Mesenteric fat pad (tissue), 1 donor: ENCODE measurements at places on chromosomes 12 and 14. TPM values are rescaled to one million over a fixed set of nuclear protein-coding genes. Genes with fewer than 3 reads are reported as not detected.

GRCh38 chr12:112539221-112539620 is 120.5 kb downstream of the PTPN11 start:
- no peak for DNase-seq

DNA sequence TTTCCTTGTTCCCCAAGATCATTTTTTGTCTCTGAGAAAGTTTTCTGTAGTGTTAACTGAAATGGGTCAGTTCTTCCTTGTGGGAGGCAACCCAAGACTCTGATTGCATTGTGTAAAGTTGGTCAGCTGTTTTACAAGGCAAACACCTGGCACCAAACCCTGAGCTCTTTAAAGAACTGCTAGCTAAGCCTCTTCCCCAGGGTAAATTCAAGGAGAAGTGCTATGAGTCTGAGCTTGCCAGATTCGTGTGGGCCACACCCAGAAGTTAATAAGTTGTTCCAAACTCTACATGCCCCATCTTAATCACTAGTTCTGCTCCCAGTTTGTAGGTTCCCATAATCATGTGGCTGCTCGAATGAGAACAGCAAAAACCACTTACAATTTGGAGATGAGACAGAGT is 214.5 kb downstream of the BTG1 start:
- DNase-seq, result no peak

Gene CCNB1IP1
- 22.1 TPM for total RNA-seq

Gene NFE2
- 4.9 TPM for total RNA-seq
